ENCODE measurements at places on chromosomes 1 and 21.
A peak's percentile ranks its signal among the peaks of the same experiment; 100 is the strongest.

GRCh38 chr1:209674957-209675564 is at the start of gene G0S2:
Gene G0S2 (plus strand): TSS chr1:209675412. CDS start chr1:209675685, 273 bp downstream.
- no peak for DNase-seq

- no peak for DNase-seq
Measured at GRCh38 chr1:44945967-44946366, 40.4 kb downstream of the EIF2B3 start.

- DNase-seq: no peak
Measured at GRCh38 chr1:41894808-41895483, 23.8 kb downstream of the HIVEP3 start.

GRCh38 chr1:5994713-5995621 is 2.7 kb upstream of the NPHP4 start:
- DNase-seq: peak; percentile 58

DNA sequence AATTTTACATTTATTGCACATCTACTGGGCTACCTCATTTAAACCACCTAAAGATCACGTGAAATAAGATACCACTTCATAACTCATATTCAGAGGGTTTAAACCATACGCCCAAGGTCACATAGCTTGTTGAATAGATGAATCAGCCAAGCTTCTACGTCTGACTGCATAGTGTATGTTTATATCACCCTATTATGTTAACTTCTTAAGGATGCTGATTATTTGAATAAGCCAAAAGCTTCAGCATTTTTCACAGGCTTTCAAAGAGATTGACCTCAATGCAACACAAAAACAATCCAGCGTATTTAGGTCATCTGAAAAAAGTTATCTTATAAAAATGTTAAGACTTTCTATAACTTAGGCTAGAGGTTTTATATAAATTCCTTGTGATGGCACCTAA is 373.8 kb downstream of the TGFB2 start:
- DNase-seq: no peak

GRCh38 chr1:234884701-234885100 is 243.9 kb downstream of the TOMM20 start:
- no peak for DNase-seq

DNA sequence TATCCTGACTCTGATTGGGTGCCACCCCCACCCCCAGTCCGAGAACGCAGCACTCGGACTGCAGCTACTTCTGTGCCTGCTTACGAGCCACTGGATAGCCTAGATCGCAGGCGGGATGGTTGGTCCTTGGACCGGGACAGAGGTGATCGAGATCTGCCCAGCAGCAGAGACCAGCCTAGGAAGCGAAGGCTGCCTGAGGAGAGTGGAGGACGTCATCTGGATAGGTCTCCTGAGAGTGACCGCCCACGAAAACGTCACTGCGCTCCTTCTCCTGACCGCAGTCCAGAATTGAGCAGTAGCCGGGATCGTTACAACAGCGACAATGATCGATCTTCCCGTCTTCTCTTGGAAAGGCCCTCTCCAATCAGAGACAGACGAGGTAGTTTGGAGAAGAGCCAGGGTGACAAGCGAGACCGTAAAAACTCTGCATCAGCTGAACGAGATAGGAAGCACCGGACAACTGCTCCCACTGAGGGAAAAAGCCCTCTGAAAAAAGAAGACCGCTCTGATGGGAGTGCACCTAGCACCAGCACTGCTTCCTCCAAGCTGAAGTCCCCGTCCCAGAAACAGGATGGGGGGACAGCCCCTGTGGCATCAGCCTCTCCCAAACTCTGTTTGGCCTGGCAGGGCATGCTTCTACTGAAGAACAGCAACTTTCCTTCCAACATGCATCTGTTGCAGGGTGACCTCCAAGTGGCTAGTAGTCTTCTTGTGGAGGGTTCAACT is 2.1 kb downstream of the RBM15 start:
- DNase-seq: no peak

DNA sequence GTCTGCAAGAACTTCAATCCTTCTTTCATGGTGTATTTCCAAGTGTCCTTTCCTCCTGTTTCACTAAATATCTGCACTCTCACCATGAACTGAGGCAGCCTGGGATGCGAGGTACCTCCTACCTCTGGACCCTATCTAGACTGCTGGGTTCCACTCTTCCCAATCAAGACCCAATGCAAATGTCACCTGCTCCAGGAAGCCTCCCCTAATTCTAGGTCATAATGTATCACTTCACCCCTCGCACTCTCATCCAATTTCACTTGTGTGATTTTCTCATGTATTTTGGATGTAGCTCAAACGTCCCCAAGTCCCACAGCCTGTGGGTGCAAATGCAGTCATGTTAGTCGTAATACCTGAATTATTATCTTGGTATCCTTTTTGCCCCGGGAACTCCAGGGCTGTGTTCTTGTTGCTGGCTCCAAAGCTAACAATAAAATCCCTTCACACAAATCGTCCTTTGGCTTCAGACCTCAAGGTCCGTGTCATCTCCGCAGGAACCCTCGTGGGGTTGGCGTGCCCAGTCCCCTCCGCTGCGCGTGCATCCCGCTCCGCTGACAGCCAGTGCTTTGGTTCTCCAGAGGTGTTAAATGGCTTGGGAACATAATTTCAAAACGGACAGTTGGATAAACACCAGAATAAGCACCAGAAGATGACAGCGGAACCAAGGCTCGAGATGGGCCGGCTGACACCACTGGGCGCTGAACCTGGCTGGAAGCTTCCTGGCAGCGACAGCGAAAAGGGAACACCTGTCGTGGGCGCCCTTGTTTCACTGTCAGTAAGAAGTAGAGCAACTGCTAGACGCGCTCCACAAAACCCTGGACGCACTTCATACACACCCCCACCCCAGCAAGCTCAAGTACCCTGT is 1.0 kb upstream of the BACH1 start:
- no peak for DNase-seq

GRCh38 chr1:200305806-200306205 is 104.0 kb downstream of the ZNF281 start:
- DNase-seq: no peak

GRCh38 chr1:86845514-86845913 is 68.4 kb downstream of the SELENOF start:
- DNase-seq: no peak

Data from T-helper 9 cell (primary cell).